ENCODE measurements at places on chromosomes 7 and 10.

DNA sequence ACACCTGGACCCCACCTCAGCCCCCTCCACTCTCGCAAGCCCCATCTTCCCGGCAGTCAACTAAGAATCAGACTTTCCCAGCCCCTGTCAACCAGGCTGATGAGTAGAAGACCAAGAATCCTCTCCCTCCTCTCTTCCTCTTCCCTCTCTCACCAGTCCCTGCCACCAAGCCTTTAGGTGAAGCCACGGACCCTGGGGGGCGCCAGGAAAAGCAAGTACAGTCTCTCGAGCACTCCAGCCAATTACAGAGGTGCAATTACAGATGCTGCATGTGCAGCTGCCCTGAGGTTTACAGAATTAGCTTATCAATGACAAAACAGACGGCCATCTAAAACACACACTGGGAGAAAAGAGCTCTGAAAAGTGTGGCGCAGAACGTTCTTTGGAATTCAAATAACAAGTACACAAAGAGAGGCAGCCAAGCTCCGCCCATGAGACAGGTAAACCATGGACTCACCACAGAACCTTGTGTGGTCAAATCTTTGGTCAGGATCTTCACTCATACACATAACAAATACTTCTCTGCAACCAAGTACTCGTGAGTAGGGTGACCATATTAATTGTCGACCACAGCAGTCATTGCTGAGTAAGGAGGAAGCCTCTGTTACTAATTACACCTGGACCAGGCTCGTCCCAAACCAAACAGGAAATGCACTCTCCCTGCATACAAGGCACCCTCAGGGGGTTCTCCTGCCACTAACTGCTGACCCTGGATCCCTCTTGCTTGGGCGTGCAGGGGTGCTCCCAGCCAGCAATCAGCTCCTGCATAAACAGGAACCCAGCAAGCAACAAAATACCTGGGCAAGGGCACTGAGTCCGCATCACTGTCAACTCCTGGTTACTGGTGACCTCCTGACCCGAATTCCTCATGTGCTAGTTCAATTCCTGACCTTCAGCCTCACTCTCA lies 189.2 kb downstream of the FAM107B start:
- no peak for DNase-seq

DNA sequence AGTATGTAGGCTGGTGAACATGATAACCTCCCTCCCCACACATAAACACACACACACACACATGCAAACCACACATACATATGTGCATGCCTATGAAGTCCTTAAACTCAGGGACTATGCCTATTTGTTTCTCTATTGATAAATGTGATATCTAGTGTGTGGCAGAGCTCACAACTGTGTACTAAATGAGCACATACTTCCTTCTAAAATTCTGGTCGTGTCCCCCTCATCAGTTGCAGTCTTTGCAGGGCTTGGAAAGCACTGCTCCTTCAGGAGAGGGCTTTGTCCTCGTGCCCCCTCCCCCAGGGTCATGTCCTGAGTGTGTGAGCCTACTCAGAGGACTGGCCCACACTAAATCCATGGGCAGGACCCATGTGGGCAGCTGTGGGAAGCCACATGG lies 94.0 kb downstream of the SFMBT2 start:
- DNase-seq: no peak

GRCh38 chr10:130834170-130834569 lies 477.4 kb downstream of the TCERG1L start:
- DNase-seq: no peak

DNA sequence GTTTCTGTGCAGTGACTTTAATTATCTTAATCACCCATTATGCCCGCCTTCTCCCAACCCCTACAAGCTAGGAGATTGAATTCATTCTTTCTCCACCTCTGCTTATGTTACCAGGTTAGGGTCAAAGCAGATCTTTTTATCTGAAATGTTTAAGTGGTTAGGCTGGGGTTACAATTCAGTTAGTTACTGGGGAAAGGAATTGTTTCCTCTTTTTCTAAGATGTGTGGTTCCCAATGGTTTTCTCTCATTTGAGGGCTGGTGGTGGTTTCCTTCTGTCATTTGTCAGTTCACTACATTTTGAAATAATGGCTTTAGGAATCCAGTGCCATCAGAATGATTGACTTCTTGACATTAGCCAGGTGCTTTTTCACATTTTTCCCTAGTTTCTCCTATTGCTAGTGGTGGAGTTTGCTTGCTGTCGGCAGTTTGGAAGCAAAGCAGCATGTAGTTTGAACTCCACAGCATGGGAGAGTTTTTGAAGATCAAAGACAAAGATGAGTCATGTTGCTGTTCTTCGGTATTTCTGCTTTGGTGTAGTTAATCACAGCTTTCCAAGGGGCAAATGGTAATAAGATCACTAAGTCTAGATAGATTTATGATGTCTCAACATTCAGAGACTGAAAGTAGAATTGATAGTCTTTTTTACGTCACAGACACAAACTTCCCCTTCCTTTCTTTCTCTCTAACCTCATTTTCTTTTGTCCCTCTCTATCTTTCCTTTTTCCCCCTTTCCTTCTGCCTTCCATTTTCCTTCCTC lies 168.2 kb downstream of the SND1 start:
- no peak for DNase-seq

GRCh38 chr10:69151984-69152383 lies 28.0 kb downstream of the VPS26A start:
- no peak for DNase-seq

DNA sequence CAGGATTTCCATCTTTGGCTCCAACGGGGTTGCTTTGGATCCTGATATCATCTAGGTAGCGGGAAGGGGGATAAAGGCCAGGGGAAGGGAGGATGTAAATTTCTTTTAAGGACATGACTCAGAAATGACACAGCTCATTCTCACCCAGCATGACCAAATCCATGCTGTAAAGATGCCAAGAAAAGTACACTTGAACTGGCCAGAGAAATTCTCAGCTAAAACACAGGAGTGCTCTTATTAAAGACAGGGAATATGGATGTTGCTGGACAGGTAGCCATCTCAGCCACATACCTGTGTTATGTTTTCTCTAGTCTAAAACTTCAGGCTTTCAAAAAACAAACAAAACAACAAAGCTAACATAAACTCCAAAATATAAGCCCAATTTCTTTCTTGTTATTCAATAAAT lies 68.3 kb downstream of the NAMPT start:
- no peak for DNase-seq

- DNase-seq: no peak
Measured at GRCh38 chr10:693506-693905, 4.0 kb upstream of the DIP2C start.

- no peak for DNase-seq
Measured at GRCh38 chr10:80580638-80581468, 43.2 kb downstream of the SH2D4B start.

GRCh38 chr10:113027230-113027573 lies 77.2 kb downstream of the TCF7L2 start:
- no peak for DNase-seq
